ENCODE measurements at places on chromosomes 3 and 15.

- DNase-seq, result peak; percentile 79
Measured at GRCh38 chr3:168081171-168081771, 14.5 kb downstream of the GOLIM4 start.

DNA sequence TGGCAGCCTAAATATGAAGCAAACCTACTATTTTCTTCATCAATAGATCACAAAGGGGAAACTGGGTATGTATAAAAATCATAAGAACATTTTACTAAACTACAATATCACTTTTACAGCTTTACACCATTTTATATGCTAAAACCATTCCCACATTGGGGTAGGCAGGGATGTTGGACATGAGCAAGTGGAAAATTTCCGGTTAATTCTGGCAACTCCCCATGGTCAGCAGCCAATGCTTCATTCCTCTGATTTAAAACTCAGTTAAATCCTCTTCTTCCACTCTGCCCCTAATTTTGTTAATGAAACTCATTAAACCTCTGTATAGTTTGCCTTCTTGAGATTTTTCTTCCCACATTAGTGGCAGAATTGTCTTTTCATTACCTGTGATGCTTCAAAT is 552.5 kb upstream of the NECTIN3 start:
- DNase-seq, result no peak

DNA sequence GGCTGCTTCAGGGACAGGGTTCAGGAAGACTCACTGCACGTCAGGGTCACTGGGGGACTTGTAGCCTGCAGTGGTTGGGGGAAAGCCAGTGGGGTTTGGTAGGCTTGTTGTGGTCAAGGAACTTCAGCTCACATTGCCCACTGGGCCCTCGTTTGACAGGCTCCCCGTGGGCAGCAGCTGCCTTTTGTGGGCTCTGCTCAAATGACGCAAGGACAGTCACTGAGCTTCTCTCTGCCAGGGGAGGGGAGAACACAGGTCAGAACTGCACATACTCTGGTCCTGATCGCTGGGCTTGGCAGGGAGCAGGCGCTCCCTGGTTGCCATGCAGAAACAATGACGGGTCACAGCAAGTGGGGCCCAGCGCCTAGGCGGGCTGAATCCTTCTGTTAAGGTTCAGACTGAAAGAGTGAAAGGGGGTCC is 45.5 kb downstream of the FAM174B start:
- no peak for DNase-seq

GRCh38 chr15:80831606-80832224 is 52.5 kb downstream of the CEMIP start:
- DNase-seq, result no peak

DNA sequence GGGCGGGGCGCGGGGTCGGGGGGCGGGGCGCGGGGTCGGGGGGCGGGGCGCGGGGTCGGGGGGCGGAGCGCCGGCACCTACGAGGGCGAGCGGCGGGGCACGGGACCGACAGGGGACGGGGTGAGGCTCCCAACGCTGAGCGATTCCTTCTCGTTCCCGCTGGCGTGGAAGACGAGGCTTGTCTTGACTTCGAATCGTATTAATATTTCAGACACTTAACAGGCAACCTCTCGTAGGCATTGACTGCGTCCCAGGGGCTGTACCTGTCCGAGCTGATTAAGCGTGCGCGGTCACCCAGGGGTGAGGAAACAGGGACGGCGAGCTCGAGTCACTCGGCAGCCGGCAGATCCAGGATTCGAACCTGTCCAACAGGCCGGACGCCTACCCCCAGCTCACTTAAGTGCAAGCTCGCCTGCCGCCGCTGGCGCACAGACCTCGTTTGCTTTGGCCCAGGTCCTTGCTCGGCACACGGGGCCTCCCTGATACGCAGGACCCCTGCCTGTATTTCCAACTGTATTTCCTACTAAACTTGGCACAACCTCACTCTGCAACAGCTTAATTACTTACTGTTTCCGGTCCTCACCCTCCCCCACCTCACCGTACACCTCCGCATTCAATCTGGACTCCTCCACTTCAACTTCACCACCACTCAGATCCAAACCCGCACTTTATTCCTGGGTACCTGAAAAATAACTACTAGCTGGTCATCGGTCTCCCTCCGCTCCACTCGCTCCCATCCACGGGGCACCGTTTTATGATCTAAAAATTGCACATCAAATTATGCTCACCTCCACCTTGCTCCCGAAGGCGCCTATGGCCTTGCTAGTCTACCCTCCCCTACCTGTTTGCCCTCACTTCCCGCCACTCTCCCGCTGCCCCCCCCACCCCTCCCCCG is 722 bp upstream of the ZXDC start:
- DNase-seq, result no peak

DNA sequence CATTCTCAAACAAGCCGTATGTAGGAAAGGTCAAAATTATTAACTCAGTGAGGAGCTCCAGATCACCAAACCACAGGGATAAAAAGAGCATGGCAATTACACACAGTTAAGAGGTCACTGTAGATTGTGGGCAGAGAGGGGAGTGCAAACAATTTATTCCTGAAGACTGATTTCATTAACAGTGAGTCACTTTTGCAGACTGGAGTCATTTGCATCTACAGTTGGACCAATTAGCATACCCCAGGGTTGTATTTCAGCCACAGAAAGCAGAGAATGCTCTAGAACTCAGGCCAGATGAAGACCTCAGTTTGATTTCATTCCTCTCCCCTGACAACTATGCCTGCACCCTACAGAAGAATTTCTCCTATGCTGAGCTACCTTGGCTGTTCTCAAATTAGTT is 40.1 kb downstream of the SETMAR start:
- peak; percentile 65 for DNase-seq

DNA sequence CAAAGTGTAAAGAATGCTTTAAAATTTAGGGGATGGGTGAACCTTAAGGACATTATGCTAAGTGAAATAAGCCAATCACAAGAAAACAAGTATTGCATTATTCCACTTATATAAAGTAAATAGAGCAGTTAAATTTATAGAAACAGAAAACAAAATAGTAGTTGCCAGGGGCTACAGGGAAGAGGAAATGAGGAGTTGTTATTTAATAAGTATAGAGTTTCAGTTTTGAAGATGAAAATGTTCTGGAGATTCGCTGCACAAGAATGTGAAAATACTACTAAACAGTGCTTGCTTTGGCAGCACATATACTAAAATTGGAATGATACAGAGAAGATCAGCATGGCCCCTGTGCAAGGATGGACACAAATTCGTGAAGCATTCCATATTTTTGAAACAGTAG is 32.0 kb downstream of the DNAH12 start:
- no peak for DNase-seq

DNA sequence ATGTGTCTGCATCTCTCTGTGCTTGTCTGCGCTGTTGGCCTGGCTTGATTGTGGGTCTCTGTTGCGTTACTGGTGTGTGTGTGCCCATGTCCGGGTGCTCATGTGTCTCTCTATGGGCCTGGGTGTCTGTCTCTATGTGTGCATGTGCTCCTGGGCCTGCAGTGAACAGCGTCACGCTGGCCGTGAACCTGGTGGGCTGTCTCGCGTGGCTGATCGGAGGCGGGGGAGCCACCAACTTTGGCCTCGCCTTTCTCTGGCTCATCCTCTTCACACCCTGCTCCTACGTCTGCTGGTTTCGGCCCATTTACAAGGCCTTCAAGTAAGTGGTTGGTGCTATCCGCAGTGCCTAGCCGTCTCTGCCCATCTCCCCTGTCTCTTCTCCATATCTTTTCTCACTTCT is 7.0 kb upstream of the PPCDC start:
- DNase-seq, result no peak

GRCh38 chr3:38565339-38566214 is 69.4 kb downstream of the EXOG start:
- DNase-seq, result no peak

GRCh38 chr3:183527428-183528379 is 27.8 kb downstream of the KLHL6 start:
- no peak for DNase-seq

DNA sequence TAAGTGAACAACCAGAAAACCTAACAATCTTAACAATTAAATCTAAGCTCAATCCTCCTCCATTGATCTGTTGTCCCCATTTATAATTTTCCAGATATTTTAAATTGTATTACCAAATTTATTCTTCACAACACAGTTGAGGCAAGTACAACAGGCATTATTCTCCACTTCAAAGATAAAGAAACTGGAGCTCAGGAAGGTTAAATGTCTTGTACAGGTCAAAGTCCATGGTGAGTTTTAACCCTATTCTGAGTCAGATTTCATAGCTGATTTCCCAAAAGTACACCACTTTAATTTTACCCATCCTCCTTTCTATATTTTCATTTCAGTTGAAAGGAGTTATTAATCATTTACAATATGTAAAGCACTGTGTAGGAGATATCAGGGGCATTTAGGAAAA is 112.2 kb downstream of the FBXL22 start:
- DNase-seq, result no peak

GRCh38 chr3:194828926-194829325 is 143.2 kb downstream of the FAM43A start:
- DNase-seq, result no peak

DNA sequence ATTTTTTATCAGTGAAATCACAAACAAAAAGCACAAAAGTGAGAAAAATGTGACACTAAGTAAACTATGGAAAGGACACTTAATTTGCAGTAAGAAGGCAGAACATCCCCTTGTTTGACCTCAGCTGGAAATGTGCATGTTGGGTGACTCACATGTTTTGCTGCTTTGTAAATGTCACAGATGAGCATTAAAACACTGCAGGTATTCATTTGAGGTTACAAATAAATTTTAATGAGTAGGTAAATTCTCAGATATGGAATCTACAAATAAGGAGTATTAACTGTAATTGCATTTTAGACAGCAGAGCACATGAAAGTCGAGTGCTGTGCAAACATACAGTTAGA is 20.3 kb downstream of the CHMP2B start:
- DNase-seq, result no peak

DNA sequence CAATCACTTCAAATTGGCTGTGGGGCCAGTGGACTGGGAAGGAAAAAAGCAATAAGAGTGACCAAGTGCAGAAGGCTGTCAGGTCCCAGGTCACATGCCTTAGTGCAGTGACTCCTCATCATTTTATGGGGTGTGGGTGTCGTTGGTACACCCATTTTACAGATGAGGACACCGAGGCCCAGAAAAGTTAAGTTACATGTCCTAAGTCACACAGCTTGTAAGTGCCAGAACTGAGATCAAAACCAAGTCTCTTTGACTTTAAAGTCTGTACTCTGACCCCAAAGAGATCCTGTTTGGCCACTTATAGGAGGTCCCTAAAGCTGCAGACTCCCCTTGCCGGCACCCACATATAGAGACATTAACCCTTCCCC is 63.0 kb upstream of the POLG start:
- DNase-seq, result no peak

- peak; percentile 11 for DNase-seq
Measured at GRCh38 chr15:33834892-33835743, 133.2 kb upstream of the CHRM5 start.

- DNase-seq, result no peak
Measured at GRCh38 chr15:27679731-27680471, 419.2 kb downstream of the OCA2 start.

DNA sequence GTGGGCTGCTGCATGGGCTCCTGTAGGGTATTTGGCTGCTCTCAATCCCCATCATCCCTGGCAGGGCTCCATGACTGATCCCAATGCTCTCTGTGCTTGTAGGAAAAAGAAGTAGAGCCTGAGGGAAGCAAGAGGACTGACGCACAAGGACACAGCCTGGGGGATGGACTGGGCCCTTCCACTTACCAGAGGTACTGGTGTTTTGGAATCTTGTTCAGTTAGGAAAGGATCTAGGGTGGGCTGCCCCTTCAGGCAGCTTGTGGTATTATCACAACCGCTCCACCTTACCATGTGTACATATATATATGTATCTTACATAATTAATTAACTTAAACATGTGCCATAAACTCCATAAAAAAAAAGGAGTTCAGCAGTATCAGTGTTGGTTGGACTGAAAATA is 1.3 kb downstream of the SLC28A2 start:
- no peak for DNase-seq

- DNase-seq, result no peak
Measured at GRCh38 chr3:23161308-23161707, 41.8 kb upstream of the UBE2E2 start.

- DNase-seq, result no peak
Measured at GRCh38 chr3:78887547-78888011, 880.2 kb downstream of the ROBO1 start.

DNA sequence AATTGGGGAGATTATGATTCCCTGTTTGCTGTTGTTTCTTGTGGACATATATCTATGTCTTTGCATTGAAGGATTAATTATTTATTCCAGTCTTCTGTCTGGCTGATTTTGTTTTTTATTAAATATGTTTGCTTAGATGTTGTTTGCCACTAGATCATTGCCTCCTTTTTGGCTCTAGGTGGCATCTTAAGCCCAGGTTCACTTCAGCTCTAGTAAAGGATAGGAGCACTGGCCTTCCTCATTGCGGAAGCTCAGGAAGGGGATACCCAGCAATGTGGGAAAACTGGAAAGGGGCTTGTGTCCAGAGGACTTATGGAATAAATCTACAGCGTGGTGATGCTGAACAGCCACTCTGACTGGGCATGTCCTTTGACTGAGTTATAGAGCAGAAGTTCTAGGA is 821.6 kb downstream of the PDCD6IP start:
- no peak for DNase-seq

DNA sequence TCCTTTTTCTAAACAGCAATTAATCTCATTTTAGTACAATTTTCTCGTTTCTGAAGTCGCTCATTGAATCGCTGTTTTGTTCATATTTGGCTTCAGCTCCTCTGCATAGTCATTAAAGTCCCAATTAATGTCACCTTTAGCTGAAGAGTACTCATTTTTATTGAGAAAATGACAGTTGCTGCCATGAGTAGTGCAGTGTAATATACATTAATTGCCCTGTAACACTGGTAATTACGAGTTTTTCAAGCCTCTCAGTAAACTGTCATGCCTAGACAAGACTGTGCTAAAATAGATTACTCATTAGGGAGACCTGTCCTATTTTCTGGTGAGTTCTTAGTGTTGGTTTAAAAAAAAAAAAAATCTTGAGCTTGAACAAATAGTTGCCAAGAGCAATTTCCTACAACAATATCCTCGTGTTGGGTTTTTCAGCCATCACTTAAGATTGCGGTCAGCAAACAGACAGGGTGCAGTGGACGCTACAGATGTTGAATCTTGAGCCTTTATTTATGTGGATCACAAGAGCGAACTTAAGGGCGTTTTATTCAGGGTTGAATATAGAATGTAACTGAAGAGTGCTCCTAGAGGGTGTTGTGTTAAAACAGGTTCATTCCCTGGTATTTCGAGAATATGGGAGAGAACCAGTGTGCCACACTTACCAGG is 176.0 kb downstream of the CDIN1 start:
- no peak for DNase-seq

DNA sequence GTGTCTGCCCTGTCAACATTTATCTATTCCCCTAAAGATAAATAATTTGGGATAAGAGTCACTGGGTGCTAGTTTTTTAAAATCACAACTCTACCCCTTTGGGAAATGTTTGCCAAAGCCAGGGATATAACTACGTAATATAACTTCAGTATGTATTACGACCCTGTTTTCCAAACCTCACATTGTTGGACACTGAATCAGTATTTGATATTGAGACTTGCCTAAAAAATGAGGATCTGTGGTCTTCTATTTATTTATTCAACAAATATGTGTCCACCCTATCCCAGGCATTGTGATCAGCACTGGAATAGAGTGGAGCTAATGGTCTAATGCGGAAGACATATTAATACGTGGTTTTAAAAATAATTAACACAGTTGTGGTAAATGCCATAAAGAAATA is 4.5 kb upstream of the MGA start:
- no peak for DNase-seq
